GDM1 (cell line): ENCODE measurements at places on chromosomes 3 and 15.

DNA sequence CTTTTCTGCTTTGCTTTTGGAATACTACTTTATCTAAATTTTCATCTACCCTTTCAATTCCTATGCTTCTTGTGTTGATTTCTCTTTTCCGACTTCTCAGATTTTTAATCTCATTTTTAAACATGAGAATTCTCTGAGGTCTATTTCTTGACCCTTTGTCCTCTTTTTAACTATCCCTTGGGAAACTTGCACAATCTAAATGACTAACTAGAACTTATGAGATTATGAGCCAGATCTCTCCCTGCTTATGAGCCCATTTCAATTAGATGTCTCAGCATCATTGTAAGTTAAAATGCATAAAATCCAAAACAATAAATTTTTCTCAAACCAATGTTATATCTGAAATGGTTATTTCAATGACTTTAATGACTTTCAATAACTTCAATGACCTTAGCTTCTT is 296.9 kb upstream of the AGTR1 start:
- no peak for DNase-seq

- DNase-seq, result no peak
Measured at GRCh38 chr3:98778383-98778782, 15.2 kb downstream of the ST3GAL6 start.

DNA sequence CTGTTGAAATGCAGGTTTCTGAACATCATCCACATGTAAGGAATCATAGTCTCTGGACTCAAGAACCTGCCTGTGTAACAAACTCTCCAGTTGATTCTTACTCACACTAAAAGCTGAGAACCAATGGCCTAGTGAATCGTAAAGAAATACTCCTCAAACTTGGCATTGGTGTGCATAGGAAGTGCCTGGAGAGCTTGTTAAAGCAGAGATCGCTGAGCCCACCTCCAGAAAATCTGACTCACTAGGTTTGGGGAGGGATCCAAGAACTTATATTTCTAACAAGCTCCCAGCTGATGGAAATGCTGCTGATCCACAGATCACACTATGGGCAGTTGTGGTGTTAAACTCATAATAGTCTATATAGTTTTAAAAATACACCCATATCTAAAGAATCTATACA is 55.8 kb upstream of the LMCD1 start:
- no peak for DNase-seq

DNA sequence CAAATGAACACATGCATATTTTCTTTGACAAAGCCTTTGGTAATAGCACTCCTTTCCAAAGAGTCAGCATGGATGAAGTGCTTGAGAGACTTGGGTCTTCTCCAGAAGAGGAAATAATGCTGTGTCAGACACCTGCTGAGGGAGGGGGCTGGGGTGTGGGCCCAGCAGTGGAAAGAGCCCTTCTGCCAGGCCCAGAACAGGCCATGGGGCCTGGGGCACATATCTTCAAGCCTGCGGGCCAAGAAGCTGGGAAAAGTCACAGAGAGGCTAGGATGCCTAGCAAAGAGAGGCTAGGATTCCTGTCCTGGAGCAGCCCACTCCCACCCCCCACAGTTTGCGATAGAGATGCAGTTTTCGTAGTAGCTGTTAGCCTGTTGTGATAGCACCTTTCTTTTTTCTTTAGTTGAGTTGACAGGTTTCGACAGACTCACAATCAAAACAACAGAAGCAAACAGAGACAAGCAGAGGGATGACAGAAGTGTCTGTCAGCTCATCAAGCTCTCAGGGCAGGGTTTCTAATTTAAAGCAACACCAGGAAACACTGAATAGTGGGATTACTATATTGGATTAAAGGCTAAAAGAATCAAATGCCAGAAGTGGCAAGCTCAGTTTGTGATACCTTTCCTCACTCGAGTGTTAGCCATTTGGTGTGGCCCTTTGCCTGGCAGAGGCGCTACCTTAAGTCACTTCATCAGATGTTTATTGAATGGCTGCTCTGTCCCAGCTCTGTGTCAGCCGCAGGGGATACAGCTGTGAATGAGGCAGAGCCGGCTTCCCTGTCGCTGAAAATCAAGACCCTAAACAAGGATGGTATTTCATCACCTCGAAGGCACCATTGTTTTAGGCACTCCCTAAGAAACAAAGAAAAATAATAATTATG is 19.0 kb downstream of the CMTM7 start:
- DNase-seq, result no peak

- no peak for DNase-seq
Measured at GRCh38 chr3:66083784-66084213, 45.1 kb upstream of the MAGI1 start.

- no peak for DNase-seq
Measured at GRCh38 chr15:69929905-69930630, 167.6 kb downstream of the TLE3 start.

DNA sequence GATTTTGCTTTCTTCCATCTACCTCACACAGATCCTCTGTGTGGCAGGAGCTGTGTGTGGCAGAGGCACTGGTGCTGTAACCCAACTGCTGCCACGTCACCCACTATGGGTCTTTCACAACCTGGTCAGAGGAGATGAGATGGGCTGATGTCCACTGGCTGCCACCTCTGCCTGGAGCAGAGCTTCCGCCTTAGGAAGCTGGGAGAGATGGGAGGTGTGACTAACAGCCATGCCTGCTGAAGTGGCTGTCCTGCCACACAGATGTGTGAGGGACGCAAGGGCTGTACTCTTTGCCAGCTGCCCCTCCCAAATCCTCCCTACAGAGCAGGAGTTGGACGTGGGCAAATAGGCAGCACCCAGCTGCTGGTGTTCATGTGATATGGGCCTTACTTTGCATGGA is 329.5 kb downstream of the GABRB3 start:
- no peak for DNase-seq

- DNase-seq, result no peak
Measured at GRCh38 chr3:178851564-178851963, 220.0 kb downstream of the ZMAT3 start.

DNA sequence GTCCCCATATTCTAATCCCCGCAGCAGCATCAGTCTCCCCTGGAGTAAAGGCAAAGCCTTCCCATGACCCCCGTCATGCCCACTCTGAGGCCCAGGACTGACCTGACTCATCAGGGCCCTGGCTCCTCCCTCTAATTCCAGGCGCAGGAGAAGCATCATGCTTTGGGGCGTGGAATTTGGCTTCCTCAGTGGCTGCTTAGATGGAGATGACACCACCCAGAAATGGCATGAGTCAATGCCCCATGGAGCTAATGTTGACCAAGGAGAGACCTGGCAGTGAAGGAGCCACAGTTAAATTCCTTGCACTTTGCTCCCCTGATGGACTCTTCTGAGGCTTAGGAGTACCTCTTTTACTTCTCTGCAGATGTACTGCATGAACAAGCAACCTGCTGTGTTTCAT is 204.2 kb upstream of the PROK2 start:
- no peak for DNase-seq

- DNase-seq, result no peak
Measured at GRCh38 chr3:71088019-71088708, 495.4 kb downstream of the FOXP1 start.

- no peak for DNase-seq
Measured at GRCh38 chr3:14413381-14414071, 11.1 kb downstream of the SLC6A6 start.

- DNase-seq, result no peak
Measured at GRCh38 chr3:21718161-21718765, 32.7 kb downstream of the ZNF385D start.

- no peak for DNase-seq
Measured at GRCh38 chr3:127821394-127821793, 921 bp downstream of the MGLL start.

DNA sequence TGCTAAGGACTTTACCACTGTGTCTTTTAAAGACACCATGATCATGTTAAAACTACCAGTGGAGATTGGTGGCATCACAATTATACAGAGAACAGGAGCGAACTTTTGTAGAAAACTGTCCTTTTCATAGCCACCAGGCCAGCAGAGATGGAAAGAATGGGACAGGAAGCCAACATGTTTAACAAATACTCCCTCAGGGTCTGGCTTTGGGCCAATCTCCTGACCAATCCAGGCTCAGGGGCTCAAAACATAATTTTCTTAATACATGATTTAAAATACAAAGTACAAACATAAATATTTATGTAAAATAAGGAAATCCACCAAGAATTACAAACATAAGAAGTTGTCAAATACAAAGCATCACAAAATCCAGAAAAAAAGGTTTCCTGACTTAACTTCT is 266.0 kb downstream of the VPS13C start:
- DNase-seq, result no peak

- DNase-seq, result no peak
Measured at GRCh38 chr15:66646799-66647198, 55.2 kb upstream of the SMAD6 start.

DNA sequence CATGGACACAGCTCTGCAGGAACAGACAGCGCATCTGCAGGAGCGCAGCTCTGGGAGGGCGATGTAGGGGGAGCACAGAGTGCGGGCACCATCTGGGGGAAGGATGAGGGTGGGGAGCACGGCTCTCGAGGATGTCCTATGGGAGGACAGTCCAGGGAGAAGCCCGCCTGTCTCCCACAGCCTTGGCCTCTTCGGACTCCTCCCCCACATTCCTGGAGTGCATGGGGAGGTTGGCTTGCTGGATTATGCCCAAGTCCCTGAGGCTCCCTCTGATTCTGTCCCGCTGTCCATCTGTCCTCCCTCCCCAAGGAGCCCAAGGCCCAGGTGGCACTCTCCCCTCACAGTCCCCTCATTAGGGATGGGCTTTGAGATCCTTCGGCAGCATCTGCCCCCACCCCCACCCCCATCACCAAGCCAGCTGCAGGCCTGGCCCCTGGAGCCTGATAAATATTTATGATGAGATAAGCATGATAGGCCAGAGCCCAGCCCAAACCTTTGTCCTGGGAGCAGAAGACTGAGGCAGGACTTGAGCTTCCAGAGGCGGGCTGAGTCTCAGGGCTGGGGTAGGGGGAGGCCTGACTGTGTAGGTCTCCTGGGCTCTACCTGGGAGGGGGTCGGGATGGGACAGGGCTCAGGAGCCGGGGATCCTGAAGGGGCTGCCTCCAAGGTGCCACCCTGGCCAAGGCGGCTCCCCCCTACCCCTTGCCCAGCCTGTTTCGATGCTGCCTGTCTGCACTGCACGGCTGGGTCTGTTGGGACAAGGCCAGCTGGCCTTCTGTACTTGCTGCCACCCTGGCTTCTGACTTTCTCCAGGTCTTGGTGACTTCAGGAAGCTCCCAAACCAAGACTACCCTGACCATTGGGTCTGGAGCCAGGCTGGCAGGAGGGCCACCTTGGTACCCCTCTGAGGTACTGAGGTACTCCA is 28.6 kb upstream of the SEMA3F start:
- DNase-seq, result no peak

DNA sequence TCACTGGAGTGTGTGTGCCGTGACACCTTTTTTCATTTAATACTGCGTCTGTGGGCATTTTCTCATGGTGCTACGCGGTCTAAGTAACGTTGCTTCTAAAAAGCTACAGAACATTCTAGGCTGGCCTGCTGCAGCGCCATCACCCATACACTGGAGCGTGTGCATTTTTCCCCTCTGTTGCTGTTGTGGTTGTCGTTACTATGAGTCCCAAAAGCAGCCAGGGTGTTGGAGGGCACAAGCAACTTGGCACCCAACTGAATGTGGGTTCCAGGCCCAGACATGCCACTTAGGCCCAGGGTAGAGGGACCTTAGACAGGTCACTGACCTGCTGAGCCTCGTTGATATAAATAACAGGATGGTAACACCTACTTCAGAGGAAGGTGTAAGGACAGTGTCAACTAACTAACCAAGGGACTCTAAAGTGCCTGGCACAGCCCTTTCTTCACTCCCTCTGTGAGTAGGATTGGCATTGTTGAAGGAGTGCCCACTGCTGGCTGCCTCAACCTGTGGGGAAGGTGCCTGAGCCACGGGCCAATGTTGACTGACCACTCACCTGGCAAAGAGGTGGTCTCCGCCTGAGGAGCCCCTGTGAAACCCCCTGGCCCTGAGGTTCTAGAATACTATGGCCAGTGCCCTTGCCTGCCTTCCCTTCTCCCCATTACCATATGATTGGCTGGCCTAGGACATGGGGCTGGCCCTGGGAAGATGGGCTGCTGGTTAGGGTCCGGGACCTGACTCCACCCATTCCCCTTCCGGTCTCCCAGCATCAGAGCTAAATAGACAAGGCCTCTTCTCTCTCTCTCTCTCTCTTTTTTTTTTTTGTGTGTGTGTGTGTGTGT is 3.5 kb downstream of the CSK start:
- no peak for DNase-seq

DNA sequence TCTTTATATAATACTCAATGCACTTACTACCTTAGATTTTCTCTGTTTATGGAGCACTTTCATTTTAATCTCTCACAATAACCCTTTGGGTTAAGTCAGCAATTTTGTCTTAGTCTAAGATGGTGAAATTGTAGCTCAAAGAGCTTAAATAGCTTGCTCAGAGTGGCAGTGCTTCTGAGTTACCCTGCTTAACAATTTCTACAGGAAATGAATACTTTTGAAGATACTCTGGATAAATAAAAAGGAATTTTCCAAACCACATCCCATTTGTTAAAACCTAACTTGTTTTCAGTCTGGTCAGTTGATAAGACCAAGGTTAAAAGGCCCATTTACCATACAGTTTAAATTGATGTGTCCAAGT is 37.2 kb downstream of the HMG20A start:
- no peak for DNase-seq

GRCh38 chr15:94638183-94638582 is 406.8 kb downstream of the MCTP2 start:
- no peak for DNase-seq

DNA sequence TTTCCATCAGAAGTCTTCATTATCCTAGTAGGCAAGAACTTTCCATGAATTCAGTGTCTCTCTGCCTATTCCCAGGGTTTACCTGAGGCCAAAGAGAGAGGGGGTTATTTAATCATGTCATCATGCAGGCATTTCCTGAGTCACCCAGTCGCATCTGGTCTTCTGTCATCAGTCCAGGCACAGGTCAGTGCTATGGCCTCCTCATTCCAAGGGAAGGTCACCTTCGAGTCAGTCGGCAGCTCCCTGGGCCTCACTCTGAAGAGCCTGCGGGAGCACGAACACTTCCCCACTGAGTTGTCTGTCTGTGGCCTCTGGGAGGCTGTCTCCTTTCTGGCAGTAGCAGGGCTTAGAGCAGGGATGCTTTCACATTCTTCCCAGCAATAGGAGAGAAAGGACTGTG is 26.2 kb upstream of the LRTM1 start:
- DNase-seq, result no peak

GRCh38 chr3:78091478-78092119 is 1051.7 kb downstream of the ROBO2 start:
- no peak for DNase-seq

DNA sequence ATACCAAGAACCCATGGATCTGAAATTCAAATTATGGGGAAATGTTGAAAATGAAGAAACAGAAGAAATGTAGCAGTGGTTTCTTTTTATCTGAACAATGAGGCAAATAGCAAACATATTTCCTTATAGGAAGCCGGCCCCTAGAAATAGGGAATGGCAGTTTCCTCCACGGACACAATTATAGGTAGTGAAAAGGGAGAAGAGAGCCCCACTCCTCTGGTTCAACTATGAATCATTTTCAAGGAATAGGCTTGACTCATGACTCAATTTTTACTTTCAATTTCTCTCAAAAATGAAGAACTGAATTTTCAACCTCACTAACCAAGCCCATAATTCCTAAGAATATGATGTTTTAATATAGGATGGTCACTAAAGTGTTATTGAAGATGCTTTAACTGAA is 243.1 kb downstream of the MECOM start:
- DNase-seq, result no peak
